Heart right ventricle (tissue), 16 donors: ENCODE measurements at places on chromosomes 7 and 10. TPM values are rescaled to one million over a fixed set of nuclear protein-coding genes. Genes with fewer than 3 reads are reported as not detected.
A peak's percentile ranks its signal among the peaks of the same experiment; 100 is the strongest.

Gene LRRC17
- total RNA-seq: 2.2 TPM

Gene GPR37
- 0.09 TPM for total RNA-seq

Gene FFAR4
- 0.37 TPM for total RNA-seq

DNA sequence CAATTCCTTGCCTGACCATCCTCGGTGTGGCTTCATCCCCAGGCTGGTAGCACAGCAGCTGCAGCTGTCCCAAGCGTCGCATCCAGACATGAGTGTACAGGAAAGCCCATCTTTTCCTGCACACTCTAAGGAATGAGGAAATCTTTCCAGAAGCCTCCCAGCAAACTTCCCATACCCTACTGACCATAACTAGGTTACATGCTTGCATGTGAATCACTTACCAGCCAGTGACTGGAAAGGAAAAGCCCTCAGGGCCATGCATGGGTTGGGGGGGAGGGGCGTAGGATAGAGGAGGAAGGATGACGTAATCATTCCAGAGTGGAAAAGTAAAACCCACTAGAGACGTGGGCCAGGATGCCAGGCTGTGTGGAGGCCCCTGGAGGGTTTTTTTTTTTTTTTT is 18.9 kb upstream of the ZNF212 start:
- no peak overlapping the region for H3K4me3 ChIP-seq
- no peak for DNase-seq
- no peaks in the 10 kb centered on the region for H3K4me1 ChIP-seq
- no peak overlapping the region for H3K27ac ChIP-seq
- no peaks in the 10 kb centered on the region for H3K27me3 ChIP-seq

DNA sequence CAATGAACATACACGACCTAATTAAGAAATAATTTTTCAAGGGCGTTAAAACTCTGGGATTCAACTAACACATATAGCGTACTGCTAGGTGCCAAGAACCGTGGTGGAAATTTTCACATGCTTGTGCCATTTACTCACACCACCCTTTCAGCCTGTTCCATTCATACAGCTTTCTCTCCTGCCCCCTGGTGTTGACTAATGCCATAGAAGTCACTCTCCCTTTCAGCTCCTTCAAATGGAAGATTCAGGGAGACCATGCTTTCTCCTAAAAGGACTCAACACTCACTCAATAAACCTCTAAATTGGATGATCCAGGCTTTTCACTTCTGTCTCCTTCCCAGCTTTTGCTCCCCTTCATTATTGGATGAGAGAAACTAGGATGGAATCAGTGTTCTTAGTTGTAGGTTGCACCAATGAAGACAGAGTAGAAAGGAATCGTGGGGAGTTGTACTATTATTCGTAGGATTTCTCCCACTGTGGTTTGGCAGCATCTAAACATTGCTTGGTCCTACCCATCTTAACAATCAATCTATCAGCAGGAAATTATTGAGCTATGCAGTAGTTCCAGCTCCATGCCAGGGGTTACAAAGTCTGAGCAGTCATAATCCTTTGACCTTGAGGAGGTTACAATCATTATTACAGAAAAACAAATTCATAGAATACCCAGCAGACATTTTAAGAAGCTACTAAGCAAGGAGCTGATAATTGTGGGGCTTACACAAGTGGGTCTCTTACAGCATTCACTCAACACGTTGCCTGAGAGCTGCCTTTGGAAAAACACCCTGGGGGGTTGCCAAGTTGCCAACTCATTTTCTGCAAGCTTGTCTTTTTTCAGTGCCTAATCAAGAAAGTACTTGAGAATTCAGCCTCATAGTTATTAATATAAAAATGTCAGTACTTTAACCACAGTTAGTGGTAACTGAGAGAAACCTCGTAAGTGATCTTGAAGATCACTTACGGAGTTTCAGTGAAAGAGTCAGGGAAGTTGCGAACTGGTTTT is 2.8 kb upstream of the PPP1R3C start:
- peaks cover 11% of the 10 kb centered on the region for H3K4me1 ChIP-seq
- H3K36me3 ChIP-seq: no peaks in the 10 kb centered on the region
- H3K27ac ChIP-seq: no peak overlapping the region
- DNase-seq: no peak

GRCh38 chr7:26099236-26099635 is 52.8 kb upstream of the NFE2L3 start:
- no peak for DNase-seq
- H3K4me1 ChIP-seq: no peaks in the 10 kb centered on the region
- no peaks in the 10 kb centered on the region for H3K36me3 ChIP-seq
- H3K4me3 ChIP-seq: no peak overlapping the region
- H3K27me3 ChIP-seq: peaks cover 4% of the 10 kb centered on the region

GRCh38 chr10:7824251-7824650 is 5.9 kb downstream of the TAF3 start:
- no peaks in the 10 kb centered on the region for H3K36me3 ChIP-seq
- no peaks in the 10 kb centered on the region for H3K27me3 ChIP-seq
- H3K4me1 ChIP-seq: peaks cover 30% of the 10 kb centered on the region
- no peak overlapping the region for H3K4me3 ChIP-seq
- H3K27ac ChIP-seq: no peak overlapping the region

DNA sequence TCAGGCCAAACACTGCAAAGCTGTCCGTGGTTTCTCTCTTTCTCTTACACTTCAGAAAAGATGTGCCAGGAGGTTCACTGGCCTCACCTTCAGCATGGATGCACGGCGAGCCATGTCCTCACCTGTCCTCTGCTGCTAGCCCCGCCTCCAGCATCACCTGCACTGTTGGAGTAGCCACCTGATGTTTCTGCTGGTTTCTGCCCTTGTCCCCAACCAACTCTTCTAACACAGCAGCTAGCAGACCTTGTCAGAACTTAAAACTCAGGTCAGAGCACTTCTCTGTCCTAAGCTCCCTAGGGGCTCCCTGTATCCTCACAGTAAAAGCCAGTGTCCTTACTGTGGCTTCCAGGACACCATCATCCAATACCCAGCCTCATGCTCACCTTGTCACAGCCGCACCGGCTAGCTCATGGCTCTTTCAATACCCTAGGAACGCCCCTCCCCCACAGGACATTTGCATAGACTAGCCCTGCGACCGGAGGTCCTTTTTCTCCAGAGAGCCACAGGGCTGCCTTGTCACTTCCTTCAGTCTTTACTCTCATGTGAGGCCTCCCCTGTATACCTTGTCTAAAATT is 15.2 kb downstream of the PALD1 start:
- no peaks in the 10 kb centered on the region for H3K36me3 ChIP-seq
- no peaks in the 10 kb centered on the region for H3K27me3 ChIP-seq
- no peak overlapping the region for H3K4me3 ChIP-seq

DNA sequence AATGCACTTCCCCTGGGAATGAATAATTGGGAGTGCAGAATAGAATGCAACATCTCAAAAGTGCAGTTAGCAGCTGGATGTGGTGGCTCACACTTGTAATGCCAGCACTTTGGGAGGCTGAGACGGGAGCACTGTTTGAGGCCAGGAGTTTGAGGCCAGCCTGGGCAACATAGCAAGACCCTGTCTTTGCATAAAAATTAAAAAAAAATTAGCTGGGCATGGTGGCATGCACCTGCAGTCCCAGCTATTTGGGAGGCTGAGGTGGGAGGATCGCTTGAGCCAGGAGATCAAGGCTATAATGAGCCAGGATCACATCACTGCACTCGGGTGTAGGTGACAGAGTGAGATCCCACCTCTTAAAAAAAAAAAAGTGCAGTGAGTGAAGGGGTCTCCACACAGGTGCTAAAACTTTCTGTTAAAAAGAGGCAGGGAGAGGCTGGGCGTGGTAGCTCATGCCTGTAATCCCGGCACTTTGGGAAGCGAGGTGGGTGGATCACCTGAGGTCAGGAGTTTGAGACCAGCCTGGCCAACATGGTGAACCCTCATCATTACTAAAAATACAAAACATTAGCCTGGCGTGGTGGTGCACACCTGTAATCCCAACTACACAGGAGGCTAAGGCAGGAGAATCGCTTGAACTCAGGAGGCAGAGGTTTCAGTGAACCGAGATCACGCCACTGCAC is 13.5 kb upstream of the ZMIZ1 start:
- no peak overlapping the region for H3K27ac ChIP-seq
- no peaks in the 10 kb centered on the region for H3K4me1 ChIP-seq
- DNase-seq: no peak
- no peak overlapping the region for H3K4me3 ChIP-seq

- H3K27ac ChIP-seq: no peak overlapping the region
- no peak overlapping the region for H3K4me3 ChIP-seq
- no peaks in the 10 kb centered on the region for H3K27me3 ChIP-seq
- DNase-seq: no peak
Measured at GRCh38 chr7:111356941-111357340, 205.4 kb downstream of the IMMP2L start.

DNA sequence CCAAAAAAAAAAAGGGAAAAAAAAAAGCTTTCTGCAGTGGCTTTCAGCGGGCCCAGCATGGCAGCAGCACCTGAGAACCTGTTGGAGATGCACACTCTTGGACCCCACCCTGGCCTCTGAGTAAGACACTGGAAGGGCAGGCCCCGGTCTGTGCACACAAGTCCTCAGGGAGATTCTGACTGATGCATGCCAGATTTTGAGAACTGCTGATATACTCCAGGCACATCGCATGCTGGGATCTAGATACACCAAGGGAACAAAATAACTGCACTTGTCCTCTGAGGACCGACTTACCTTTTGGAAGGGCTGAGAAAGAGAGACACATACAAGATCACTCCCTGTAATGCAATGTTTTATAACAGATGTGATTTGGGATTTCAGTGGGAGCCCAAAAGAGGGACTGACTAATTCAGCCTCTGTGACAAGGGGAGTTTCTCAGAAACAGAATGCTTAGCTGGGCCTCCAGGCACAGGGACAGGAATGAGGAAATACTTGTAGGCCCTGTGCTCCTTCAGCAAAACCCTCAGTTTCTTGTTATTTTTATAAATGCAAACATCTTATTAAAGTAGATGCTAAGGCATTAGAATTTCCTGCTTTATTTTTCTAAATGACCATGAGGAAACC is 8.2 kb downstream of the EGFR start:
- no peak overlapping the region for H3K4me3 ChIP-seq
- H3K27me3 ChIP-seq: no peaks in the 10 kb centered on the region
- peaks cover 4% of the 10 kb centered on the region for H3K36me3 ChIP-seq
- H3K4me1 ChIP-seq: no peaks in the 10 kb centered on the region

DNA sequence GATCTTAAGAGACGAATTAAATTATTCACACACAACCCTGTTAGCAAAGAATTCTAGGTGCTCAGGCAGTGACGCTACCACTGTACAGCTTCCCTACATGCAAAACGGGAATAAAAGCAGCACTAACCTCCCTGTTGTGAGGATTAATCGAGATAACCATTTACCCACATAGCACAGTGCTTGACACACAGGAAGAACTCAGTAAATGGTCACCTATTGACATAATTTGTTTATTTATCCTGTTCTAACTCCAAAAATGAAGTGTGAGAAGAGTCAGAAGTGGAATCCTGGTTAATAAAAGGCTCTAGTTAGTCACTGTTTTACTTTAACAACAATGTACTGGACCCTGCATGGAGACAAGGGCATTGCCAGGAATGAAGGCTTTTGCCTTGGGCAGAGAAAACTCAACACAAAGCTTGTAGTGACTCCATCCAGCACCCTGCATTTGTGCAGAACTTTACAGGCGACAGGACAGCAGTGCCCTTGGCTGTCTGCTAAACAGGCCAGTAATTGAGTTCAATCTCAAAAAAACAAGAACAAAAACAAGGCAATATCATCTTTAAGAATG is 103.8 kb downstream of the SORBS1 start:
- H3K27ac ChIP-seq: peak overlapping the region; percentile 21
- peaks cover 46% of the 10 kb centered on the region for H3K4me1 ChIP-seq
- no peak overlapping the region for H3K4me3 ChIP-seq
- no peaks in the 10 kb centered on the region for H3K36me3 ChIP-seq
- H3K27me3 ChIP-seq: no peaks in the 10 kb centered on the region
- no peak for DNase-seq

DNA sequence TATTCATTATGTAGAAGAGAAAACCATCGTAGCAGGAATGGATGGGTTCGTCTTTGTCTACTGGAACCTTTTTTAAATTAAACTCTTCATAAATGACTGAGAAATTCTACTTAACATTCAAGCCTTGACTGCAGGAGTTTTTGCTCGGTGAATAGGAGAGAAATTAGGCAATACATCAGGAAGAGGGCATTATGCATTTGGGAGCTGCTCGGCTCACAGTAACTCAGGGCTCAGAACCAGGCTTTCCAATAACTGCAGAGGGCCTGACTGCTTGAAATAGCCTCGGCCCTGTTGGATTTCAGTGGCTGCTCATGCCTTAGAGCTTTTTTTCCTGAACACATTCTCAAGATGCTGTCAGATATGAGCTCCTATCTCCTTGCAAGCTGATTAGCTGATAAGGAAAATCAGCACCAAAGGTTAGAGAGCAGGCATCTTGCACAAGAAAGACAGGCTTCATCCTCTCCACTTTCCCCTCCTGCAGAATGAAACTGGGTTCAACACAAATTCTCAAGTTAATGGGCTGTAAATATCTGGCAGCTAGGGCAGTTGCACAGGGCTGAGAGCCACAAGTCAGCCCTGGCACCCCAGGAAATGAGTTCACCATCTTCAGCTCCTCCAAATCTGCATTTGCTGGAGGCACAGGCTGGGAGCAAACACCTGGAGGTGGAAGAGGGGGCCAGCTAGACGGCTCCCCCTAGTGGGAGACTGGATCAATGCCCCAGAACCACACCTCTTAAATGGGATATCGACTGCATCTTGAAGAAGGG is 24.3 kb downstream of the TECTB start:
- no peak overlapping the region for H3K4me3 ChIP-seq
- H3K27me3 ChIP-seq: no peaks in the 10 kb centered on the region
- DNase-seq: no peak
- H3K4me1 ChIP-seq: no peaks in the 10 kb centered on the region
- no peaks in the 10 kb centered on the region for H3K36me3 ChIP-seq

DNA sequence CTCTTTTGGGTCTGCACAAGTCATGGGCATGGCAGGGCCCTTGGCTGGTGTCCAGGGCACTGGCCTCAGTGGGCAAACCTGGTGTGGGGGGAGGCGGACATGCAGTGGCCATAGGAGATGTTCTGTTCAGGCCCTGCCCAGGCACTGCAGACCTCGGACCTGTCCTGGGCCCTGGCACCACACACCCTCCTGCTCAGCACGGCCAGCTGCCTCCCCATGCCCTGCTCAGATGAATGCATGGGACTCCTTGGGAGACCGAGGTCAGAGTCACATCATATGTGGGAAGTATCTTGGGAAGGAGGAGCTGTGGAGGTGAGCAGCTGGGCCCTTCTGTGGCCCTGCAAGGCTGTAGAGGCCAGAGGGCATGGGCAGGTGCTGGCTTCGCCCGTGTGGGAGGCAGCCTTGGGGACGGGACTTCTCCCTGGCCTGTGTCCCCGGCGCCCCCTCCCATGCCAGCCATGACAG is 130.8 kb downstream of the VIPR2 start:
- DNase-seq: no peak
- H3K4me1 ChIP-seq: no peaks in the 10 kb centered on the region
- H3K4me3 ChIP-seq: no peak overlapping the region
- no peaks in the 10 kb centered on the region for H3K36me3 ChIP-seq
- H3K27ac ChIP-seq: peak overlapping the region; percentile 70
